ENCODE measurements at places on chromosomes 11 and 22. TPM values are rescaled to one million over a fixed set of nuclear protein-coding genes. Genes with fewer than 3 reads are reported as not detected.

DNA sequence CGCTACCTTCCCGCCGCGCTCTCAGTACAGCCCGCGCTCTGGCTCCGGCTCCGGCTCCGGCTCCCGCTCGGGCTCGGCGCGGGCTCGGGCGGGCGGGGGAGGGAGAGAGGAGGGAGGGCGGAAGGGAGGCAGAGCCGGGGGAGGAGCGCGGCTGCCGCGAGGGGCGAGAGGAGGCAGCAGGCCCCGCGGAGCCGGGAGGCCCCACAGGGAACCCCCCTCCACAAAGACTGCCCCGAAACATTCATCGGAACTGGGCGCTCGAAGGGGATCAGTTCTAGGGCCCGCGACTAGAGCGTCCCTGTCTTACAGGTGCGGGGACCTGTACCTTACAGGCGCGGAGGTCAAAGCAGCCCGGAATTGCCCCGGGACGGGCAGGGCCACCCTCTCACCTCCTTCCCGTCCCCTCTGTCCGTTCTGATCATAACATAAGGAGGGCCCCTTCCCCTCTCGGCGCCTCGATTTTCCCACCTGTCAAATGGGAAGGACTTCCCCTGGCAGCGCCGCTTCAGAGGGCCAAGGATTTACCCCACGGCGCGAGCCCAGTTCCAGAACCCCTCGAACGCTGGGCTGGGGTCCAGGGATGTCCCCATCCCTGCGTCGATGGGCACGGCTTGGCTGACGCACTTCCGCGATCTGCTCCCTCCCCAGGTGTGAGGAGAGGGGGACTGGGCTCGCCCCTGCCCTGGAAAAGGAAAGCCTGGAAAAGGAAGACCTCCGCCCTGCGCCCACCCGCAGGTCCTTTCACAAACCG, at the start of gene SHISA8:
Gene SHISA8, minus strand, starts transcription at position 40 of the 751 bp plus-strand sequence. CDS start 407 bp downstream, outside the sequence.
- no peak for DNase-seq

GRCh38 chr22:19643448-19644313, 70.6 kb upstream of the SEPTIN5 start:
- DNase-seq = no peak

- no peak for DNase-seq
Observed at GRCh38 chr22:39820256-39820655, 73.3 kb downstream of the ENTHD1 start.

Gene ZDHHC5
- total RNA-seq = 42.7 TPM

Gene PCSK7
- total RNA-seq = 49.7 TPM

Data from neural crest cell (in vitro differentiated cells).